ENCODE measurements at places on chromosomes 3 and 15. TPM values are rescaled to one million over a fixed set of nuclear protein-coding genes. Genes with fewer than 3 reads are reported as not detected.

- no peaks in the 10 kb centered on the region for H3K36me3 ChIP-seq
- no peak overlapping the region for H3K27ac ChIP-seq
- H3K4me3 ChIP-seq = no peak overlapping the region
- no peak for DNase-seq
- no peaks in the 10 kb centered on the region for H3K4me1 ChIP-seq
These were observed 43.5 kb downstream of the FMN1 start for GRCh38 chr15:33150971-33151370.

GRCh38 chr15:63196842-63197241 is 7.4 kb downstream of the RAB8B start:
- no peaks in the 10 kb centered on the region for H3K27me3 ChIP-seq
- H3K27ac ChIP-seq = peak overlapping the region; percentile 93
- no peak for DNase-seq
- H3K4me1 ChIP-seq = peaks cover 9% of the 10 kb centered on the region
- no peak overlapping the region for H3K4me3 ChIP-seq
- no peaks in the 10 kb centered on the region for H3K36me3 ChIP-seq

DNA sequence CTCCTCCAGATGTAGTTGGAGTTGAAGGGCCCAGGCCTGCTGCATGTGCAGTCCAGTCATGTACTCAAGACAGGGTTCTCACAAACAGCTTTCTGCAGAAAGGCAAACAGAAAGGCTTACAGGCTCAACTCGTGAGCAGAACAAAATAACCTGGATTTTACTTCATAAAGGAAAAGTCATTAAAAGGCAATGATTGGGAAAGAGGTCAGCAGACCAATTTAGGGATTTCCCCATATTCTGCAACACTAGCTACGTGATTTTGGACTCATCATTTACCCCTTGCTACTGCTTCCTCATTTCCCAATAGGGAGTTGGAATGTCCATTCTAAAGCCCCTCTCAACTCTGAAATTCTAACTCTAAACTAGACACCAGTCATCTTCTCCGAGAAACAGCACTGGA is 18.1 kb downstream of the METTL6 start:
- no peaks in the 10 kb centered on the region for H3K36me3 ChIP-seq
- no peaks in the 10 kb centered on the region for H3K27me3 ChIP-seq
- DNase-seq = no peak
- no peaks in the 10 kb centered on the region for H3K4me1 ChIP-seq
- no peak overlapping the region for H3K27ac ChIP-seq

Gene MKRN3
- total RNA-seq = not detected

DNA sequence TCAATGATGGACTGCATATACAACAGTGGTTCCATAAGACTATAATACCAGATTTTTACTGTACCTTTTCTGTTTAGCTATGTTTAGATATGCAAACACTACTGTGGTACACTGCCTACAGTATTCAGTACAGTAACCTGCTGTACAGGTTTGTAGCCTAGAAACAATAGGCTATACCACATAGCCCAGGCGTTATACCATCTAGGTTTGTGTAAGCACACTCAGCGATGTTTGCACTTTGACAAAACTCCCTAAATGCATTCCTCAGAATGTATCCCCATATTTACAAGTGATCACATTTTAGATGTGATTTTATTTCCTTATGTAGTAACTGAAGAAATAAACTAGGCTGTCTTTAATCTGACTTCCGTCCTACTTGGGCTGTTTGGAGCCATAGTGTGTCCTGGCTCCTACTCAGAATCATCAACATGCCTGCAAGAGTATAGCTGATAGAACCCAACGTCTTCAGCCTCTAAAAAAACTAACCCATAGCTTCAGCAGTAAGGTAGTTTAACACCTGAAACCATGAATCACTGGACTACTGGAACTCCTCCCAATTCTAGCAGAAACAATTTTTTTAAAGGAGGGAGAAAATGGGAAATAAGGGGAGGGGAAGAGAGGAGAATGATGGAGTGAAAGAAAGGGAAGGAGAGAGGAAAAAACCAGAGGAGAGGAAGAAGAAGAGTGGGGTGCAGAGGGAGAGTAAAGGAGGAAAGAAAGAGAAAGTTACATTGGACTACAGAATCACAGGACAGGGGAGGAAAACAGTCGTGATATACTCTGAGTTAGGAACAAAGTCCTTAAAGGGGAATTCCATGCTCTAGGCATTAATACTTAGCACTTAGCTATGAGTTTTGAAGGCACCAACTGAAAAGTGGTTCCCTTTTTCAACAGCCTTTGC is 67.7 kb upstream of the PLXND1 start:
- no peaks in the 10 kb centered on the region for H3K27me3 ChIP-seq
- H3K36me3 ChIP-seq = no peaks in the 10 kb centered on the region
- no peaks in the 10 kb centered on the region for H3K4me1 ChIP-seq
- H3K4me3 ChIP-seq = no peak overlapping the region
- peak overlapping the region; percentile 15 for H3K27ac ChIP-seq

DNA sequence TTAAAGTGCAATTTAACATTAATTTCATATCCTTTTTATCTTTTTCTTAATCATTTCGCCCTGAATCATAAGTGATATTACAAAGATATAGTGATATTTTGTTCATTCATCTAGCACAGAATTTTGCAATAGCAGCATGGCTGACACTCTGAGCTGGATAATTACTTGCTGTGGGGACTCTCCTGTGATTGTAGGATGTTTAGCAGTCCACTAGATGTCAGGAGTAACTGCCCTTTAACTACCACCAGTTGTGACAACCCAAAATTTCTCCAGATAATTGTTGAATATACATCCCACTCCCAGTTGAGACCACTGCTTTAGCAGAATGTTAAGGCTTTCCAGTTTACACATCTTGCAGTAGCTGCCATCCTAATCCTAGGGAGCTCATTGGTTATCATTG is 196.8 kb upstream of the MBNL1 start:
- H3K4me1 ChIP-seq = no peaks in the 10 kb centered on the region
- no peak overlapping the region for H3K27ac ChIP-seq
- no peaks in the 10 kb centered on the region for H3K36me3 ChIP-seq
- no peak overlapping the region for H3K4me3 ChIP-seq
- no peak for DNase-seq
- H3K27me3 ChIP-seq = no peaks in the 10 kb centered on the region

DNA sequence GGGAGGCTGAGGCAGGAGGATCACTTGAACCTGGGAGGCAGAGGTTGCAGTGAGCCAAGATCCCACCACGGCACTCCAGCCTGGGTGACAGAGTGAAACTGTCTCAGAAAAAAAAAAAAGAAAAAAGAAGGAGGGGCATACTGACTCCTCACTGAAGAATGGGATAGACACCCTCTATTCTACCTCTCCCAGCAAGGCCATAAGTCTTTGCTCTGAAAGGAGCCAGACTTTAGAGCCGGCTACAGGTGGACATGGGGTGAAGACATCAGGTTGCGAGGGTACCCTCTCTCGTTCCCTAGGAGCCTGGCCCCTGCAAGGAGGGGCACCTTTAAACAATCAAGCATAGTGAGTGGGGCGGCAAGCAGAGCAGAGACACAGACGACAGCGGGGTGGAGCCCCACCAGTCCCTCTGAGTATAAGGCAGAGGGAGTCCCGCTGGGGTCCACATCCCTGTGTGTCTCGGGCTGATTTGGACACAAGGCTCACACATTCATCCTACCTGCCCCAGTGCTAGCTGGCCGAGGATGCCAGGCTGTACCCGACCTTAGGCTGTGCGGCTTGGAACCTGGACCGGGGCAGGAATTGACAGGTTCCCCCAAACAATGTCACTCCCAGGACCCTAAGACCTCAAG is 1.1 kb downstream of the GRAMD2A start:
- no peaks in the 10 kb centered on the region for H3K27me3 ChIP-seq
- no peaks in the 10 kb centered on the region for H3K4me1 ChIP-seq
- no peaks in the 10 kb centered on the region for H3K36me3 ChIP-seq
- no peak overlapping the region for H3K4me3 ChIP-seq
- DNase-seq = no peak
- no peak overlapping the region for H3K27ac ChIP-seq

DNA sequence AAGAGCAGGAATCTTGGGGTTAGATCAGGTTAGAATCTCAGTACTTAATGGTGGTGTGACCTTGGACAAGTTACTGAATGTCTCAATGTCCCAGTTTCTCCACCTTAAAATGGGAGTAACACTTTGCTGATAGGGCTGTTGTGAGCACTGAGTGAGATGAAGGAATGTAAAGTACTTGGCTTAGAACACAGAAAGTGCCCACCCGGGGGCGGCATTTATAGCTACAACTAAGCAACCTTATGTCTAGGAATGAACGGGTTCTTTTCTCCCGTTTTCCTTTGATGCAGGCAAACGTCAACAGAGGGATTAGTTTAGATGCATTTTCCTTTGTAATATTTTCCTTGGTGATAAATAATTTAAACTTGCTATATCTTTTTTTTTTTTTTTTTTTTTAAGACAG is 176.6 kb downstream of the USP13 start:
- no peaks in the 10 kb centered on the region for H3K27me3 ChIP-seq
- H3K27ac ChIP-seq = no peak overlapping the region
- no peaks in the 10 kb centered on the region for H3K36me3 ChIP-seq
- no peak overlapping the region for H3K4me3 ChIP-seq
- DNase-seq = no peak

GRCh38 chr3:73098026-73098425 is 36.6 kb downstream of the EBLN2 start:
- no peak for DNase-seq
- H3K36me3 ChIP-seq = no peaks in the 10 kb centered on the region
- no peaks in the 10 kb centered on the region for H3K4me1 ChIP-seq
- no peak overlapping the region for H3K27ac ChIP-seq
- H3K27me3 ChIP-seq = no peaks in the 10 kb centered on the region
- no peak overlapping the region for H3K4me3 ChIP-seq

DNA sequence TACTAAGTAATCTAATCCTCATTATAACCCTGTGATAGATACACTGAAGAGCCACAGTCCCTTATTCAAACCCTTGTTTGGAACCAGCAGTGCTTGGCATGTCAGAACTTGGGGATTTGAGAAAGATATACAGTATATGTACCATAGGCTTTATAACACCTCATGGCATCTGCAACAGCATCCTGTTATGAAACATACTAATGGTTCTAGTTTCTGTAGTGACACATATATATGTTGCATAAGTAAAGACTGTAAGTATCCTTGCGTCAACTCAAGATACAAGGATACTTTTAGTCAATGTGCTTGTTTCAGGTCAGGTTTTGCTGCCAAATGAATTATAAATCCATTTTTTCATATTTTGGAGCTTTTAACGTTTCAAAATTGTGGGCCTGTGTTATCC is 58.5 kb downstream of the CCNL1 start:
- no peak overlapping the region for H3K4me3 ChIP-seq
- peaks cover 12% of the 10 kb centered on the region for H3K4me1 ChIP-seq
- no peak for DNase-seq
